ENCODE measurements at places on chromosomes 16 and 17.

- DNase-seq: no peak
These were observed 264.3 kb upstream of the CACNG5 start for GRCh38 chr17:66570447-66571195.

DNA sequence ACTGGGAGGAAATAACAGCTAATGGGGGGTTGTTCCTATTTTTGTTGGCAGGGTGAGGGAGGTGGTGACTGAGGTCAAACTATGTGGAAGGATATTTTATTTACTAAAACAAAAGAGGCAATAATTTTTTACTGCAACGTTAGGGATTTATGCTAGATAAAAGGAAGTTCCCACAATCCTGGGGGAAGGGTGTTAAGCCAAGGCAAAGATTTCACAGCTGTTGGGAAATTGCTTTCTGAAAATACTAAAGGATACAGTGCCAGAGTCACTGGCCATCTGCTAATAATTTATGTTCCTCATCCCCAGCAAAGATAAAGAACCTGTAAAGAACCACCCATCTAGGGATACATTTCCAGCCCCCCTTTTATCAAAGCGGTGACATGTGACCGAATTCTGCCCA lies 756.0 kb upstream of the RBFOX1 start:
- no peak for DNase-seq

DNA sequence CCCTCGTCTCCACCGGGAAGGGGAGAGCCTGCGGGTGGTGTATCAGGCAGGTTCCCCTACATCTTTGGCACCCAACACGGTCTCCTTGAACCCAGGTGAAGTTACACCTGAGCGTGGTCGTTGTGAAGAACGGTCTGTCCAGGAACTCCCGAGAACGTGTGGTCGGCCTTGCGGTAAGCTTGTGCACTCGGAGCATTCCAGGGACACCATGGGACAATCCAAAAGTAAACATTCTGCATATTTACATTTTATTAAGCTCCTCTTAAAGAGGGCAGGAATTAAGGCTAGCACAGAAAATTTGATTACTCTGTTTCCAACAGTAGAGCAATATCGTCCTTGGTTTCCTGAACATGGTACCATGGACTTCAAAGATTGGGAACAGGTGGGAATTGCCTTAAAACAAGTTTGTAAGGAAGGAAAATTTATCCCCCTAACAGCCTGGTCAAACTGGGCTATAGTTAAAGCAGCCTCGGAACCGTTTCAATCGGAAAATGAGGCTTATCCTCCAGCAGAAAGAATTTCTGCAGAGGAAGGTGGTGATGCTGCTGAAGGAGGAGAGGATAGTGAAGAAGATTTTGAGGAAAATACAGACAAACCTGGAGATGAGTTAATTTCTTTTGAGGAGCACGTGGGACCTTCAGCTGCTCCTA lies 18.2 kb downstream of the ALOX15B start:
- DNase-seq: no peak

DNA sequence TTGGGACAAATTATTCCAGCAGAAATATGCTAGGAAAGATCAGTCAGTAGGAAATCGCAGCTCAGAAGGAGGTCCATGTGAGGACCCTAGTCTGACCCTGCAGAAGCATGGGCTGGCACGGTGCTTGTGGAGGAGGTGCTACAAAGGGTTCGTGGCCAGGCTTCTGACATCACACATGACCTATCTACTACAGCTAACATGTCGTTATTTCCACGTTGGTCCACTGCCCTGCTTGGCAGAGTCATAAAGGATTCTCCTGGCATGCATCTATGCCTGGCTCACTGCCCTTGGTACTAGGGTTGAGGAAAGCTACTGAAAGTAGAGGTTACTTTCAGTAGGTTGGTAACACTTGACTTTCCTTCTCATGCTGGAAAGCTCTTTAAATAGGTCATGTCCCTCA lies 118.1 kb upstream of the SHISA6 start:
- no peak for DNase-seq

- DNase-seq: no peak
These were observed 424.7 kb downstream of the CDH13 start for GRCh38 chr16:83051451-83051850.

DNA sequence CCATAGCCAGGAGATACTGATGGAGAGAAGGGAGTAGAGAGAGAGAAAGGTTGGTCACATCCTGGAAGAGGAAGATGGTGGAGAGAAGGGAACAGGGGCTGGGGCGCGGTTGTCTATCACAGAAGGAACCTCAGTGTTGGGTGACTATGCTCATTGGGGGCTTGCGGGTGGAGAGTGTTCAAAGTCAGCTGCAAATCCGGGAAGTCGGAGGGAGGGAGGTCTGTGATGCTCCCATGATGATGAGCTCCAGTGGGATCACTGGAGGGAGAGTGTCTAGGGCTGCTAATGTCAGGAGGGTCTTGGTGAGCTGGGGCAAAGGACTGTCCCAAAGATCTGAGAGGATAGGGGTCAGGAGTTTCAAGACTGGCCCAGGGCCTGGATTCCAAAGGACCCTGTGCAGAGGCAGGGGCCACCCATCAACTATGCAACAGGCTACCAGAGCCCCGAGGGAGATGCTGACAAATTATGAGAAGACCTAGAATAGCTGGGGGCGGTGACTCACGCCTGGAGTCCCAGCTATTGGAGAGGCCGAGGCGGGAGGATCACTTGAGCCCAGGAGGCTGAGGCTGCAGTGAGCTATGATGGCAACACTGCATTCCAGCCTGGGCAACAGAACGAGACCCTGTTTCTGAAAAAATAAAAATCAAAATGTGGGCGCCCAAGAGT lies 2.6 kb downstream of the SPDYE4 start:
- DNase-seq: no peak
